ENCODE measurements at places on chromosomes 12 and 14.
A peak's percentile ranks its signal among the peaks of the same experiment; 100 is the strongest.

GRCh38 chr14:51929166-51929565, 60.2 kb upstream of the RTRAF start:
- no peak for DNase-seq

- DNase-seq: no peak
These were observed 6.8 kb downstream of the TEDC1 start for GRCh38 chr14:105497671-105498429.

DNA sequence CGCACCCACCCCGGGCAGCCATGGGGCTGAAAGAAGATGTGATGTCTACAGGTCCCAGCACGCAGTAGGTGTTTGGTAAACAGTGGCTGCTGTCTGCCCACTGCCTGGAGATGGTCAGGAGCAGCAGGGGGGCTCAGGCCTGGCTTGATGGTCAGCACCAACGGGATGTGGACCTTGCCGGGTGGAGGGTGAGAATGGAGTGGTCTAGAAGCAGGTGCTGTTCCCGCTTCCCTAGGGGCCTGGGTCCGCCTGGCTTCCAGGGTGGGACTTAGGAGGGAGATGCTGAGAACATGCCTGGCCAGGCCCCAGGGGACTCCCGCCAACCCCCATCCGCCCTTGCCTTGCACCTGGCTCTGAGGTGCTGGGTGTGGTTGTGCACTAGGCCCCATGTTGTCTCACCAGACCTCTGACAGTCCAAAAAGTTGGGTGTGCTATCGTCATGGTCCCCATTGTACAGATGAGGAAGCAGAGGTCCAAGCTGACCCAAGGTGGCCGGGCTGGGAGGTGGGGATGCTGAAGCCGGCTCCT, 12.9 kb downstream of the FAM222A start:
- no peak for DNase-seq

DNA sequence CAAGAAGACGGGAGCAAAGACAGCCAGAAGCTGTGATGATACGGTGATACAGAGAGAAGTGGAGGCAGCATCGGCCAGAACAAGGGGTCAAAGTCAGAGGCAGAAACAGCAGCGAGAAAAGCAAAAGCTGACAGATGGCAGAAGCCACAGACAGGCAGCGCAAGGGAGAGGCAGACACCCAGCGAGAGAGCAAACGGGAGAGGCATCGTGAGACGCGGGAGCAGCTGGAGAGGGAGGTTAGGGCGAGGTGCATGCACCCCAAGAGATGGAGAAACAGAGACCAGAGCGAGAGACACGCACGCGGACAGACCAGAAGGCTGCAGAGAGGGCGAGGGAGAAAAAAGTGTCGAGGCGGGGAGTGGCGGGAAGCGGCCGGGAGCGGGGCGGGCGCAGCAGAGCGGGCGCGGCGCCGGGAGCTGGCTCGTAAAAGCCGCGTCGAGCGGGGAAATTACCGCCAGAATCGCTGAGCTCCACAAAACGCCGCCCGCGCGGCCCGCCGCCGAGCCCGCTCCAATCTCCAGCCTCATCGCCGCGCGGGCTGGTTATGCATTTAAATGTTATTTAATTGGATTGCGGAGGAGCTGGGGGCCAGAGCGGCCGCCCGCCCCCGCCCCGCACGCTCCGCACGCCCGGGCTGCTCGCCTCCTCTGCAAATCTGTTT, 15.6 kb downstream of the SMUG1 start:
- peak; percentile 9 for DNase-seq

GRCh38 chr12:4580281-4580688, 18.3 kb downstream of the DYRK4 start:
- DNase-seq: no peak

- DNase-seq: no peak
These were observed 3.7 kb upstream of the RTL1 start for GRCh38 chr14:100907240-100907639.

- DNase-seq: no peak
These were observed 492.2 kb upstream of the CCDC196 start for GRCh38 chr14:65993996-65994395.

- DNase-seq: no peak
These were observed 65.8 kb downstream of the RIN3 start for GRCh38 chr14:92579244-92579936.

DNA sequence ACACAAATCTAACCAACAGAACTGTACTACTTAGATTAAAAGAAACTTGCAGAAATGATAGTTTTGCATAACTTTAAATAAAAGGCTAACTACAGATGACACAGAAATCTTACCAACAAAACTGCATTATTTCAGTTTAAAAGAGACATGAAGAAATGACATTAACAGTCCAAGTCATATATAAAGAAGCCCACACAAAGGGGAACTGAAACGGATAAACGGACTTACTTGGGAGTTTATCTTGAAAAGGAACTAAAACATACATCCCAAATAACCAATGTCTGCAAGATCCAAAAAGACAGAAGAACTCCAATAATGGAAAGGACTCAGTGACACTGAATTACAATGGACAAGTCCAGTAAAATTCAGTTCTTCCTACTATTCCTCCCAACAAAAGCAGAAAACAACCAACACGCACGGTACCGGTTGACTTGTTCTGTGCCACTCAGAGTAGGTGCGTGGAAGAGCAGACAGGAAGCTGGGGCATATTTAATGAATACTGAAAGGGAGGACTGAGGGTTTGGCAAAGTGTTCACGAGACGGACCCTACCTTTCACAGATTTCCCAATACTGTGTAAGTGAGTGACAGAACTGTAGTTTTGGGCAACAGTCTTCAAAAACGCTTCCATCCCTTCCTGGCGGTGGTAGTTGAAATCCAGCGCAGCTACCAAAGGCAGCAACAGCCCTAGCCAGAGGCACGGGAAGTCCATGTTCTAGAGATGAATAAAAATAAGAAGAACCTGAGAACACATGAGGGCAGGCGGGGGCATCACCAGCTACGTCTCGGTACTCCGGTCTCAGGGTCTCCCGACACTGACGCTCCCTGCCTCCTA, 627 bp downstream of the CPM start:
- peak; percentile 50 for DNase-seq

- peak; percentile 67 for DNase-seq
These were observed 344 bp downstream of the LPAR5 start for GRCh38 chr12:6635375-6635855.

- no peak for DNase-seq
These were observed 76.2 kb upstream of the DYNC1H1 start for GRCh38 chr14:101888182-101888581.

GRCh38 chr12:75488553-75488952, 8.0 kb downstream of the GLIPR1 start:
- no peak for DNase-seq

DNA sequence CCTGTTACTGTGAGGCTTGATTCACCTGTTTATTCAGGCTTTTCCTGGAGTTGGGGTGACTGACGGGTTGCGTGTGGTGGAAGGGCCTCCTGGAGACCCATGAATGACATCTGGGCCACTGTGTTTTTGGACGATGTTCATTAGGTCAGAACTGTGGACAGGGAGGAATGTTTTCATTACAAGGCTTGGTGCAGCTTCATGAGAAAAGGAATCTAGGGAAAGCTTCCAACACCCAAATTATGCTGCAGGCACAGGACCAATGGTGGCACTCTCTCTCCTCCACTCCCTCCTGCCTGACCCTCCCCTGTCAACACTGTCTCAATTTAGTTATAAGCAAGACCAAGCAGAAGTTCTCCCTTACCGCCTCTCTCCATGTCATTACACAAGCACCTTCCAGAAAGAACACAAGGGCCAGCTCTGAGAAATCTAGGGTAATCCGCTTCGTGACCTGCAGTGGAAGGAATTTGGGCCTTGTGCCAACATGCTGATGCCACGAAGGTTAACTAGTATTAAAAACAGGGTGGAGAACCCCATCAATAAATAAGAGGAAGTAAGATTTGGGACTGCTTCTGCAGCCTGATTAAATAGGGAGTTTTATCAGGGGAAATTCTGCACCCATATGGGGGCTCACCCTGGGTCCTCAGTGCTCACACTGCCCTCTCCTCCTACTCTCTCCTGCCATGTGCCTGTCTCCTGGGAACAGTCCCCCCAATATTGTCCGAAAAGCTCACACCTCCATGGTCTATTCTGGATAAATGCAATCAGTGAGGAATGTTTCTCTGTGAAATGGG, 200.3 kb downstream of the KTN1 start:
- no peak for DNase-seq

DNA sequence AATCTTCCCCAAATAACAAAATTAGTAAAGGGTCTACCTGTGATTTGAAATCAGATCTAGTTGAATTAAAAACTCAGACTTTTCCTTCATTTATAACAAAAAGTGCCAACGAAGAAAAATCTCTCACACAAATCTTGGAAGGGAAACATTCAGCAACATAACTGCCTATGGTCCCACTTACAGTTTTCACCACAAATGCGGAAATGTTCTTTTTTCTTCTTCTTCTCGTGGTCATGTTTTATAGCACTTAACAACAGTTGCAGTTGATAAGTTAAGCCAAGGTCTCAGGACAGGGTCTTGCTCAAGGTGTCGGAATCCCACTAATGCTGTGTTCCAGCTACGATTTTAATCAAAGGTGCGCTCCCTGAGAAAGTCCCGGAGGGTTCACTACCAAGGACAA, 10.1 kb downstream of the RNASE6 start:
- no peak for DNase-seq

DNA sequence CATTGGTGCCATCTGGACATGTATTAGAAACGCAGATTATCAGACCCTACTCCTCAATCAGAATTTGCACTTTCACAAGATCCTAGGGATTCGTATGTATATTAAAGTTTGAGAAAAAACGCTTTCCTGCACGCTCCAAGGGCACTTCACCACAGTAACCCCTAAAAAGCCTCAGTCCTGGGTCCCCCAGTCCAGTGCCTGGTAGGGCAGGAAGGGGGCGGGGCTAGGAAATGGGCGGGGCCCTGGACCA, 369 bp downstream of the DEPDC4 start:
- DNase-seq: peak; percentile 90

DNA sequence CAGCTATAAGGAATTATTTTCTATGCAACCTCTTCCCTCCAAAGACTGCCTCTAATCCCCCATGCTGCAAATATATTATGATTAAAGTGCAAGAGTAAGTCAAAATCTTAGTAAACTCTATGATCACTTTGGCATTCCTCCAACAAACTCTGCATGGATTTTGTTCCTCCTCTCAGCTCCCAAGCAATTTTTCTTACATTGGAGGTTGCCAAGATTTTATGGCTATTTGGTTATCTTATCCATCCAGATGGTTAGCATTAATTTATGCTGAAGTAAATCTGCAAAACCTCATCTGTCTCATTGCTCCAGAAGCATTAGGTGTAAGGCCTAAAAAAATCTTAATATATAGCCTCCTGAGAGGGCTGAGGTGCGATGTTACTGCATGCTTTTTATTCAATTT, 228.1 kb downstream of the CHST11 start:
- DNase-seq: no peak

GRCh38 chr12:76946446-76946845, 67.6 kb upstream of the CSRP2 start:
- no peak for DNase-seq

- no peak for DNase-seq
These were observed 311.7 kb upstream of the CCDC196 start for GRCh38 chr14:66174453-66174891.

DNA sequence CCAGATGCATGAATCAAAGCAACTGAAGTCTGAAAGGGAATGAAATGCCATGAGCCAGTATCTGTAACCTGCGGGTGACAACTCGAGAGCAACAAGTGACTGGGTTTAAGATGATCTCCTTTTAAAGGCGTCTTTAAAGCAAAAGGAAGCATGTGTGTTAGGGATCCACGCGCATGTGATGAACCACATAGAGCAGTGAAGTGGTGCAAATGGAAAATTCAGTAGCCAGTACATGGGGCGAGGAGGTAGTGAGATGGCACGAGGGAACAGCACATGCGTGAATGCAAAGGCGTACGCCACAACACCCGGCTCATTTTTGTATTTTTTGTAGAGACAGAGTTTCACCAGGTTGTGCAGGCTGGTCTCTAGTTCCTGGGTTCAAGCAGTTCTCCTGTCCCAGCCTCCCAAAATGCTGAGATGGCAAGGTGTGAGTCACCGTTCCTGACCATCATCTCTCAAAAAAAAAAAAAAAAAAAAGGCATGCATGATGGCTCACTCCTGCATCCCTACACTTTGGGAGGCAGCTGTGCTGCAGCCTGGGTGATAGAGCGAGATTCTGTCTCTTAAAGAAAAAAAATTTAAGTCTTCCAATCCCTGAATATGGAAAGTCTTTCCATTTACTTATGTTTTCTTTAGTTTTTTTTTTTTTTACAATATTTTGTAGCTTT, 24.6 kb upstream of the BCL7A start:
- DNase-seq: no peak

DNA sequence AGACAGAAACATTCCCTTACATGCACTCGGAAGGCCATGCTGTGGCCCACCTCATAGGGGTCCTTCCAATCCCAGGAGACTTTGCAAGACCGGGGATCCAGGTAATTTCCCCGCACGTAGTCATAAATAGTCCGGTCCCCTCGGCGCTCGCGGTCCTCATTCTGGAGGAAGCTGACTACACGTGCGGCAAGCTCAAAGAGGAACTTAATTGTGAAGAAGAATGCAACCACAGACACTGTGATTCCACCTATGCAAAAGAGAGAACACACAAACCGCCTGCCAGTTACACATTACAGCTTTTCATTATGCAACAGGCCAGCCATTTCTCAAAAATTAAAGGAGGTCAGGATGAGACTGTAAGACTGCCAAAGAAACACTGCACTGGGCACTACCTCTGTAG, 28.4 kb downstream of the AREL1 start:
- no peak for DNase-seq

GRCh38 chr12:57727758-57728395, 10.7 kb downstream of the AGAP2 start:
- no peak for DNase-seq

GRCh38 chr14:51996148-51996746, 6.9 kb downstream of the RTRAF start:
- peak; percentile 44 for DNase-seq

- DNase-seq: no peak
These were observed 28.3 kb downstream of the KRT18 start for GRCh38 chr12:52977170-52977569.

- no peak for DNase-seq
These were observed 112.1 kb upstream of the FRMD6 start for GRCh38 chr14:51539571-51540037.

GRCh38 chr12:21292111-21292510, 42.6 kb downstream of the SLCO1A2 start:
- no peak for DNase-seq

GRCh38 chr14:103499709-103500108, 22.9 kb downstream of the CKB start:
- no peak for DNase-seq

DNA sequence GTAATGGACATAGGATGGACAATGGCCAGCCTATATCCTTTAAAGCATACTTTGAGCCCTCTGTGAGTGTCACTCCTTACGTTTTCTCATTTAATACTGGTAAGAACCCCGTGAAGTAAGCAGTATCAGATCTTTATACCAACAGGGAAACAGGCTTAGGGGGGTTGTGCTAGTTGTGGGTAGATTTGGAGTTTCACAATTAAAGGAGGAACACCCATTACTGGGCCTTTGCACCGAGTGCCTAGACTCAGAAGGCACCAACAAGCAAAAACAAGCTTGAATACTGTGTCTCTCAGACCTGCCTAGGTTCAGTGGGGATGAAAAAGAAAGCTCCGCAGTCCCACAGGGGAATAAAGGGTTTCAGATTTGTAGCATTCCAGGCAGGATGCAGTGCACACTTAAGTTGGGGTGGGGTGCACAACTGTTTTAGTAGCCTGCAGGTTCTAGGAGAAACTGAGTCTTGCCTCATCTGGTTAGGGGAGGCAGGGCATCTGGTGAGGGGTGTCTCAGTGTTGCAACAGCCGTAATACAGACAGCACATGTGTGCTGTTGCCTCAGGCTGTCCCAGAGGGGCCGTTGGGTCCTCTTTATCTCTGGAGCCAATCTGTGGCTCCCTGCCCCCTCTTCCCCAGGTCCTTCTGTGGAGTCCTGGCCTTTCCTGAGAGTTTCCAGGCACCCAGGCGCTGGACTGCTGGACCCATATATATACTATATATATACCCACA, 51.2 kb downstream of the IRAK3 start:
- no peak for DNase-seq
